Psoas muscle (tissue), 8 donors: ENCODE measurements at places on chromosomes 6 and 20.

- H3K4me3 ChIP-seq = no peak overlapping the region
- no peak for DNase-seq
- H3K36me3 ChIP-seq = no peaks in the 10 kb centered on the region
- no peaks in the 10 kb centered on the region for H3K27me3 ChIP-seq
- H3K4me1 ChIP-seq = no peaks in the 10 kb centered on the region
Observed at GRCh38 chr6:144134176-144134575, 16.1 kb upstream of the STX11 start.

DNA sequence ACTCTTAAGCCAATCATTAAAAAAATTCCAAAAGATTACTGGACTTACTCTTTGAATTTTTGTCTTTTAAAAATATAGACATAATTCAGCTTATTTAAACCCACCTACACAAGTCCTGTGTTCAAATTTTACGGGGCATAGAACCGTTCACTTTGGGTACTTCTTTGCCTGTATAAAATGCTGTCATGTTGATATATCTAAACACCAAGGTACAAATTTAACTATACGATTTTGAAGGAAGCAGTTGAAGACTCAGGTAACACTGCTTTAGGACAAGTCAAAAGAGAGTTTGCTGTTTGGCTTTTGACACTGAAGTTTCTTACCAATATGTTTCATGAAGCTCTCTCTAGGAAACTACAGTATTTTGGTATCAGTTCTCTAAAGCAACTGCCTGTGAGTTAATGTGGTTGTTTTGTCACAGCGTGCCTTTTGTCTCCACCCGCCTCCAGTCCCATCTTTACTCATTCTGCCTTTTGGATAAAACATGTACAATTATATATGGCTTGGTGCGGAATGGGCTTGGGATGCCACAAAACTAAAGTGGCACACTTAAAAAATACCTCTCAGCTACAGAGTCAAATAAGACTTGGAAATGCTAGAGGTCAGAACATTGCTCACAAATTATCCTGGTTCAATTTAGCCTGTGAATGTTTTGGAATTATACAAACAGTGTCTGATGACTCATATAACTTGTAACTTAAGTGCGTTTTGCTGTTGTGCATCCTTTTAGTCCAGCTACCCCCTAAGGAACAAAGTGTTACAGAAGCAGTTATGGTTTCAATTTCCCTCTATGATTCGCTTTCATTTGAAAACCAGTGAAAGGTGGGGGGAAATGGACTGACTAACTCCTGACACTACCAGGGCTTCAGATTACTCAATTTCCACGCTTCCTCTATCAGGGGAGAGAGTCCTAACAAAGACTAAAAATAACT, 38.7 kb downstream of the RGS17 start:
- no peak overlapping the region for H3K27ac ChIP-seq
- H3K27me3 ChIP-seq = no peaks in the 10 kb centered on the region
- H3K36me3 ChIP-seq = no peaks in the 10 kb centered on the region
- no peak overlapping the region for H3K4me3 ChIP-seq

DNA sequence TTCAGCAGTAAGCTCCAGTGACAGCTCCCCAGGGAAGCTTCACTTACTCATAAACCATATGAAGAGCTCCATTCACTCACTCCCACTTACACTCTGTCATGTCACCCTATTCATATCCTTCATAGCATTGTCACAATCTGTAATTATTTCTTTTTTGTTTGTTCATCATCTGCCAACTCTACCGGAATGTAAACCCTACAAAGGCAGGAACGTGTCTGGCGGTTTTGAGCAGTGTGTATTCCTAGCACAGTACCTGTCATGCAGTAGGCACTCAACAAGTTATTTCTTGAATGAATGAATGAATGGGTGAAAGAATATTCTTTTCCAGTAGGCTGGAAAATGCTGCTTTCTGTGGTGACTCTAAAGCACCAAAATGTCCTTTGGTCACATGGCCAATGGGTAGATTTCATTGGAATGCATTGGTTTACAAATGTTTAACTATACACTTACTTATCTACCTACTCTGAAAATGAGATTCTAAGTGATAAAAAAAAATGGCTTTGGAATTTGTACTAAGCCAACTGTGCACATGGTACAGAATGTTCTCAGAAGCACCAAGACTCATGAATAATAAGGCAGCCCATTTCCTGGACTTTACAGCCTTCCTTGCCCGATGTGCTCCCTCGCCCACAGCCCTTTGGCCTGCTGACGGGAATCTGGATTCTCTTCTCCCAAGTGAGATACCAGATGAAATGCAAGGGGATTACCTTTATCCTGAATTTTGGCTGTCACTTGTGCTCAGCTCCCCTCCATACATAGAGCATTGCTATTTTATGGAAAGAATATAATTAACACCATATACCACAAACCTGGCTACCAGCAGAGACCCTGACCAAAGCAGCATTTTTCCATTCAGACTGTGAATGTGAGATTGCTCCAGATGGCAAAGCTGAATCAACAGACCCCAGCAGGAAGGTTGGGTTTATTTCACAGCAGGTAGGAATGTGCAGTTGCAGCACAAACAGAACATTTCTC, 273.3 kb downstream of the ALDH8A1 start:
- no peaks in the 10 kb centered on the region for H3K4me1 ChIP-seq
- H3K36me3 ChIP-seq = no peaks in the 10 kb centered on the region
- H3K27me3 ChIP-seq = no peaks in the 10 kb centered on the region
- DNase-seq = no peak
- H3K27ac ChIP-seq = no peak overlapping the region
- no peak overlapping the region for H3K4me3 ChIP-seq

DNA sequence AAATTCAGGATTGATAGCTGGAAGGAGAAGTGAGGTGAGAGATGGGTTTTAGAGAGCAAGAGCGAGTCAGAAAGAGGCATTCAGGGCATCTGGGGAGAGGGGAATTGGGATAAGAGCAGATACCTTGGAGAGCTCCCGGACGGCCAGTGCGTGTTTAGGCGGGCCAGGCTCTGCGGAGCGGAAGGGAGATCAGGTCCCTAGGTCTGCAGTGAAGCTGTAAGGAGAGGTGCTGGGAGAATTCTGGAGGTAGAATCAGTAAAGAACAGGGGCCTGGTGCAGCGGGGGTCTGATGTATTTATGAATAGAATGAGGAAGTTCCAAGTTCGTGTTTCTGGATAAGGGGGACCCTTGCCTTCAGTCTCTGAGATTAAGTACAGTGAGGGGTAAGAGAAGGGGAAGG, 47.4 kb upstream of the FAM83D start:
- no peak overlapping the region for H3K27ac ChIP-seq
- H3K36me3 ChIP-seq = no peaks in the 10 kb centered on the region
- H3K4me3 ChIP-seq = no peak overlapping the region
- no peak for DNase-seq

DNA sequence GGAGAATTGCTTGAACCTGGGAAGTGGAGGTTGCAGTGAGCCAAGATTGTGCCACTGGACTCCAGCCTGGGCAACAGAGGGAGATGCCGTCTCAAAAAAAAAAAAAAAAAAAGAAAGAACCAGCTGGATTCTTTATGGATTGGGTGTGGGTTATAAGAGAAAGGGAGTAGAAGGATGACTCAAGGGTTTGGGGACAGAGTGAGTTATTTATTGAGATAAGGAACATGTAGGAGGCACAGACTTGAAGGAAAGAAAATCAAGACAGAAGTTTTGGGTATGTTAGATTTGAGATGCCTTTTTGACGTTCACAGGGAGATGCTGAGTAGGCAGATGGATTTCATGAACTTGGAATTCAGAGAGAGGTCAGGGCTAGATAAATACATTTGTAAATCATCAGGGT, 47.6 kb downstream of the KIZ start:
- no peak for DNase-seq
- no peak overlapping the region for H3K4me3 ChIP-seq
- H3K27ac ChIP-seq = no peak overlapping the region
- peaks cover 13% of the 10 kb centered on the region for H3K4me1 ChIP-seq

- no peaks in the 10 kb centered on the region for H3K36me3 ChIP-seq
- no peak overlapping the region for H3K4me3 ChIP-seq
- H3K4me1 ChIP-seq = no peaks in the 10 kb centered on the region
- no peaks in the 10 kb centered on the region for H3K27me3 ChIP-seq
- no peak overlapping the region for H3K27ac ChIP-seq
- DNase-seq = no peak
Observed at GRCh38 chr6:19851241-19852089, 14.3 kb downstream of the ID4 start.

GRCh38 chr6:112660626-112661025, 313.5 kb downstream of the RFPL4B start:
- no peak overlapping the region for H3K4me3 ChIP-seq
- H3K36me3 ChIP-seq = no peaks in the 10 kb centered on the region
- no peak overlapping the region for H3K27ac ChIP-seq
- DNase-seq = no peak

DNA sequence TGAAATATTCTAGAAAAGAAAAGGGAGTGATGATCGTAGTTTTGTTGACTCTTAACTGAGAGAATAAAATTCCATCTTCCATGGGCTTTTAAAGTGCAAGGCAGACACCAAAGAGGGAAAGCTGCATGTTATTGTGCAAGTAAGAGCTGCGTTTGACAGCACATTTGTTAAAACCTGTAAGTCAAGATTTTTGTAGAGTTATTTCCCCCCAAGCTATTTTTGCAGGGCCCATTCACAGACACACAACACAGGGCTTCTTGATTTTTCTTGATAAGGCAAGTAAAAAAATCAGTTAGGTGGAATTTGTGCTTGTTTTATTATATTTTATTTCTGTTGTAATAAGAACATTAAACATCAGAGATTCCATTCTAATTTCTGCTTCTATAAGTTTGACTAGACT, 13.8 kb downstream of the CFAP206 start:
- H3K27ac ChIP-seq = no peak overlapping the region
- H3K36me3 ChIP-seq = no peaks in the 10 kb centered on the region
- H3K27me3 ChIP-seq = no peaks in the 10 kb centered on the region
- no peak for DNase-seq
- no peak overlapping the region for H3K4me3 ChIP-seq
- H3K4me1 ChIP-seq = no peaks in the 10 kb centered on the region

- H3K4me1 ChIP-seq = peaks cover 20% of the 10 kb centered on the region
- H3K27ac ChIP-seq = no peak overlapping the region
- H3K36me3 ChIP-seq = no peaks in the 10 kb centered on the region
- no peaks in the 10 kb centered on the region for H3K27me3 ChIP-seq
- H3K4me3 ChIP-seq = no peak overlapping the region
Observed at GRCh38 chr20:51529081-51529681, 13.3 kb downstream of the NFATC2 start.
